ENCODE measurements at places on chromosomes 7 and 10.

GRCh38 chr10:96688789-96689188, 31.5 kb downstream of the PIK3AP1 start:
- no peak for DNase-seq

- no peak for DNase-seq
Measured at GRCh38 chr10:124294811-124295770, 123.6 kb downstream of the OAT start.

DNA sequence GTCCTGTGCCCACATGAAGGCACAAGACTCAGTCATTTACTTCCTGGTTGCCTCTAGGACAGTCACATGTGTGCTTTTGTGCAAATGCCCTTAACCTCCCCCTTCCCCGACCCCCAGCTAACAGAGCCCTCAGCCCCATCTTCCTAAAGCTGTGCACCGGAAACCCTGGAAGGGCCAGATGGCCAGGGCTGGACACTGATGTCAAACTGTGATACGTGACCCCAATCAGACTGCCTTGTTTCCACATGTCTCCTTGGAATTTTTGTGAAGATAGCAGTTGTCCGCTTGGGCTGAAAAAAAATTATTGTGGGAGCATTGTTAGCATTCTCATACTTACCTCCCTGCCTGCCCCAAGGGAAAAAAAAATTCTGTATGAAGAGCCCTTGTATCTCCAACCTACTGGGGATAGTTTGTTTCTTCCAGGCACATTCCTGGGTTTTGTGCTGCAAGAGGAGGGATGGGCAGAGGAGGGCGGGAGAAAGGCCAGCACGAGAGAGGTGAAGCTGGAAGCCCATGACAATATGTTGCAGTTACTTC, 17.0 kb upstream of the ADAM12 start:
- DNase-seq = no peak

GRCh38 chr10:71368643-71369042, 28.1 kb upstream of the CDH23 start:
- DNase-seq = no peak

- DNase-seq = peak; percentile 24
Measured at GRCh38 chr10:48658243-48658974, 26.3 kb upstream of the WDFY4 start.

DNA sequence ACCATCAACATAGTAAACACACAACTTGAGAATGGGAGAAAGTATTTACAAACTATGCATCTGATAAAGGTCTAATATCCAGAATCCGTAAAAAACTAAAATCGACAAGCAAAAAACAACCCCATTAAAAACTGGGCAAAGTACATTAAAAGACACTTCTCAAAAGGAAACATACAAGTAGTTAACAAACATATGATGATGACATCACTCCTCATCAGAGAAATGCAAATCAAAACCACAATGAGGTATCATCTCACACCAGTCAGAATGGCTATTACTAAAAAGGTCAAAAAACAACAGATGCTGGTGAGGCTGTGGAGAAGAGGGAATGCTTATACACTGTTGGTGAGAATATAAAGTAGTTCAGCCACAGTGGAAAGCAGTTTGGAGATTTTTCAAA, 125.1 kb downstream of the TFPI2 start:
- DNase-seq = no peak

DNA sequence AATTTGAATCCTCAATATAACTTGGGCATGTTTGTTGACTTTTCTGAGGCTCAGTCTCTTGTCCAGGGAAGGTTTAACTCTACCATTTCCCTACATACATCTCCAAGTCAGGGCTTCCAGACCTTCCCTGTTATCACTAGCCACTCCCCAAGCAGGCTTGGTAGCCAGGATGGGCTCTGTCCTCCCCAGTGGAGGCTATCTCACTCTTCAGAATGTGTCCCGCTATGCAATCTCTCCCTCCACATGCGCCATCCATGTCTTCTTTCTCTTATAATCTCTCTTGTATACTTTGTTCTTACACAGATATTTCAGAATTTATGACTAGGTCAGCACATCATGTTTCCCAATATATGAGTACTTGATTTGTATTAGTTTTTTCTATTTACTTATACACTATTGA, 310.4 kb downstream of the HGF start:
- DNase-seq = no peak

GRCh38 chr10:55024713-55025112, 223.7 kb upstream of the PCDH15 start:
- DNase-seq = no peak

- no peak for DNase-seq
Measured at GRCh38 chr7:80785961-80786536, 132.8 kb downstream of the SEMA3C start.

- no peak for DNase-seq
Measured at GRCh38 chr10:125868372-125868975, 12.6 kb downstream of the DHX32 start.

DNA sequence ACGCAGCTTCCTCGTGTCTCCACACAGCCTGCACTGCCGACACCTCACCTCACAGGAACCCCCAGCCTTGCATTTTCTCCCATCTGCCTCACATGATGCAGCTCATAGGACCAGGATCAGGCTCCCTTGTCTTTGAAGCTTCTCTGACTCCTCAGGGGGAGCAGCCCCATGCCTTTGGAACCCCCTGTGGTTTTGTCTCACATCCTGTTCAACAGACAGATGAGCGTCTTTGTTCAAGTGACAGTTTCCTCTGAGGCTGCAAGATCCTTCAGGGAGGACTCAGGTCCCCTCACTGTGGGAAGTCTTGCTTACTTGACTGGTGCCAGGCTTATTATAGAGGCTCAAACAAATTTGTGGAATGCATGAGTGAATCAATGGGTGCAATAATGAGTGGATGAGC, 667.1 kb downstream of the INHBA start:
- DNase-seq = no peak

GRCh38 chr7:93378131-93378760, 146.1 kb downstream of the VPS50 start:
- no peak for DNase-seq

DNA sequence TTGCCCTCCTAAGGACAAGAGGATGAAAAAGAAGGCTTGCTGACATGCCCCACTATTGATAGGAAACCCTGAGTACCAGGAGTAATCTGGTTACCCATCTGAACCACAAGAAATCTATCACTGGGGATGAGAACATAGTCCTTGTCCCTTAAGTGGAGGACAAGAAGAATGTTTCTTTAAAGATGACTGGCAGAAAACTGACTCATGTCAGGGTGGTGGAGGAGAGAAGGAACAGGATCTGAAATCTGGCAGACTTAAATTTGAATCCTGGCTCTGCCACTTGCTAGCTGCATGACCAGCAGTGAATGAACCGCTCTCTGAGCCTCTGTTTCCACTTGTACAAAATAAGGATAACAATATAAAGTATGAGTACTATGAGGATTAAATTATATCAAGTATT, 38.9 kb upstream of the XPNPEP1 start:
- DNase-seq = no peak

GRCh38 chr10:73925539-73925938, 14.6 kb downstream of the PLAU start:
- DNase-seq = no peak

- no peak for DNase-seq
Measured at GRCh38 chr10:119005362-119006043, 24.0 kb upstream of the NANOS1 start.

DNA sequence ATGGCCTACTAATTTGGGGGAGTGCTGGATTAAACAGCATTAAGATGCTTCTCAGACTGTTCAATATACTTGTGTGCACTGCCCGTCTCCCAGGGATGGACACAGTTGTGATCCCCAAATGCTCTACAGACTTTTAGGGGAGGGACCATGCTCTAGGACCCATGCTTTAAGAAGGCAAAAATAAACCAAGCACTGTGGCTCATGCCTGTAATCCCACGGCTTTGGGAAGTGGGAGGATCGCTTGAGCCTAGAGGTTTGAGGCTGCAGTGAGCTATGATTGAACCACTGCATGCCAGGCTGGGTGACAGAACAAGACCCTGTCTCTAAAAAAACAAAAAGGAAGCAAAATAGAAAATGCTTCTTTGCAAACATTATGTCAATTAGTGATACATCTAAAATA, 102.6 kb downstream of the VOPP1 start:
- no peak for DNase-seq

DNA sequence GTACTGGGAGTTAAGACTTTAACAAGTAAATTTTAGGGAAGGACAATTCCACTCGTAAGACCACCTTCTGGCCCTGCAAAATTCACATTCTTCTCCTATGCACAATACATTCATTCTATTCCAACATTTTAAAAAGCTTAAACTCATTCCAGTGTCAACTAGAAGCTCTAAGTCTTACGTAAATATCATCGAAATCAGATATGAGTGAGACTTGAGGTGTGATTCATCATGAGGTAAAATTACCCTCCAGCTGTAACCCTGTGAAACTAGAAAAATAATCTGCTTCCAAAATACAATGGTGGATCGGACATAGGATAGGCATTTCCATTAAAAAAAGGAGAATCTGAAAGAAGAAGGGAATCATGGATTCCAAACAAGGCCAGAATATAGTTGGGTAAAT, 370.3 kb downstream of the CDC14C start:
- no peak for DNase-seq

DNA sequence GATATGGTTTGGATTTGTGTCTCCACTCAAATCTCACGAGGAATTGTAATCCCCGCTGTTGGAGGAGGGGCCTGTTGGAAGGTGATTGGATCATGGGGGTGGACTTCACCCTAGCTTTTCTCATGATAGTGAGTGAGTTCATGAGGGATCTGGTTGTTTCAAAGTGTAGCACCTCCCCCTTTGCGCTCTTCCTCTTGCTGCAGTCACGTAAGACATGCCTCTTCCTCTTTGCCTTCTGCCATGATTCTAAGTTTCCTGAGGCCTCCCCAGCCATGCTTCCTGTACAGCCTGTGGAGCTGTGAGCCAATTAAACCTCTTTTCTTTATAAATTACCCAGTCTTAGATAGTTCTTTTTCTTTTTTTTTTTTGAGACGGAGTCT, 17.1 kb downstream of the CDNF start:
- DNase-seq = no peak

GRCh38 chr7:157773361-157773760, 436.6 kb downstream of the DNAJB6 start:
- no peak for DNase-seq

GRCh38 chr10:133163889-133164815, 4.1 kb downstream of the KNDC1 start:
- no peak for DNase-seq

Measured in activated naive CD4-positive, alpha-beta T cell (primary cell).